ENCODE measurements at places on chromosomes 16 and 17.

DNA sequence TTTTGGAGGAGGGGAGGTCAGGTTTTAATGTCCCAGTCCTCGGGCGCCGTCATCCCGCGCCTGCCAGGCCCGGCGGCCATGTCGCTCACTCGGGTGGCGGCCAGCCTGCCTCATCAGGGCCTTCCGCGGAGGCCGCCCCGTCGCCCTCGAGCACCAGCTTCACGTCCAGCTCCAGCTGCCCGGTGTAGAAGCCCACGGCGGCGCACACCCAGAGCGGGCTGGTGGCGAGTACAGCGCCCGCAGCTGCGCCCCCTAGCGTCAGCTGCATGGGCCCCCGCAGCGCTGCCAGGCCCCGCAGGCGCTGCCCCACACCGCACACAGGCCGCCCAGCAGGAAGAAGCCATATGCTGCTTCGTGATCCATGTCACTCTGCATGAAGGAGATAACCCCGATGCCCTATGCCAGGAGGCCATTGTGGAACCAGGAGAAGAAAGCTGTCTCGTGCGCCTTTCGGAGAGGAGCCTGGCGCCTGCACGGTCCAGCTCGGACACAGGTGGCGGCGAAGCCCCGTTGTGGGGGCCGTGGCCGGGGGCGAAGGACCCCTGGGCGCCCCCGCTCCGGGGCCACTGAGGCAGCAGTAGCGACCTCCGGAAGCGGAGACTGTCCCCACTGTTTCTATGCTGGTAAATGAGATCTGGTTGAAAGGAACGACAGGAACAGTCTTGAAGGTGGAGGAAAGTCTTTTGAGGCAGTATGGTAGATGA lies 9.6 kb downstream of the AP2B1 start:
- DNase-seq, result peak; percentile 56

DNA sequence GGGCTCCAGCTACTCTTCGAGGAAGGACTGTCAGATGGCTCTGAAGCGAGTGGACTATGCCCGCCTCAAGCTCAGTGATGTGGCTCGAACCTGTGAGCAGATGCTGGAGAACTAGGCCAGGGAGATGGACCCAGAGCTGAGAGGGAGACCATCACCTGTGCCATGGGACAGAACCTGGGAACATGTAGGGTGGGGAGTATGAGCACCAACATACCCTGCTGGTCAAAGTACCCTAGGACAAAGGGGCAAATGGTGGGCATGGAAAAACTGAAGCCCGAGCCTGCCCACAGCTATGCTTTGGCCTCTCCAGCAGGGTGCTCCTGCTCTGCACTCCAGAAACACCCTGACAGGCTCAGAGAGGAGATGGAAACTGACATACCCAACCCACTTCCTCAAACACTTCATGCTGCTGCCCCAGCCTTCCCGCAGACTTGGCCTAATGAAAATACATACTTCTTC lies 1.9 kb downstream of the MED11 start:
- no peak for DNase-seq

DNA sequence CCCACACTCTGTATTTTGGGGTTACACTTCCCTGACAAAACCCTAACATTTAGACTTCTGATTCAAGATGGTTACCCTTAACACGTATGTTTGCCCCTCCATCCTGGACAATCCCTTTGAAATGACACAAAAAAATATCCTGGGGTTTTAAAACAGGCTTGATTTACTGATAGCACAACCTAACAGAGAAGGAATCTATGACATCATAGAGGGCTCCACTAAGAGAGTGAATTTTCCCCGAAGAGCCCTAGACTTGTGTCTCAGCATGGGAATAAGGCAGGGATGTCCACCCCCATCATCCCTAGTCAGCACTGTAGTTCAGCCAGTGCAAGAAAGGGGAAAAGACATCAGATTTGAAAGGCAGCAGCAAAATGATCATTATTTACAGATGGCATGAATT lies 15.8 kb upstream of the SRCIN1 start:
- no peak for DNase-seq

GRCh38 chr16:68468842-68469241 lies 20.5 kb upstream of the SMPD3 start:
- DNase-seq, result no peak

GRCh38 chr17:17957584-17957916 lies 14.7 kb downstream of the TOM1L2 start:
- no peak for DNase-seq

DNA sequence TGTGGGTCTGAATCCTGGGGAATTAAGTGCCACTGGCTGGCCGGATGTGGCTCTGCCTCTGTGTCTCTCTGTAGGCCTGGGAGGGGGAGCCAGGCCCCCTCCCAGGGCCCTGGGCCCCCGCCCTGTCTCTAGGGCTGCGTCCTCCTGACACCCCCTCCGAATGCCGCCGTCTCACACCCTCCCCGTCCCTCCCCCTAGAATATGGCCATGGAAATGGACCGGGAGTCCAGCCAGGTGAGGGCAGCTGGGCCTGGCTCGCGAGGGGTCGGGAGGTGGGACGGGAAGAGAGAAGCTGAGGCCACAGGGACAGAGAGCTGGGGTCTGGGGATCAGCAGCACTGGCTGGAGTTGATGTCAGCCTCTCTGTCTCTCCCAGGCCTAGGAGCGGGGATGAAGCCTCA lies 16.1 kb upstream of the PKMYT1 start:
- no peak for DNase-seq

- DNase-seq, result no peak
Measured at GRCh38 chr17:2814049-2814448, 17.8 kb downstream of the RAP1GAP2 start.

DNA sequence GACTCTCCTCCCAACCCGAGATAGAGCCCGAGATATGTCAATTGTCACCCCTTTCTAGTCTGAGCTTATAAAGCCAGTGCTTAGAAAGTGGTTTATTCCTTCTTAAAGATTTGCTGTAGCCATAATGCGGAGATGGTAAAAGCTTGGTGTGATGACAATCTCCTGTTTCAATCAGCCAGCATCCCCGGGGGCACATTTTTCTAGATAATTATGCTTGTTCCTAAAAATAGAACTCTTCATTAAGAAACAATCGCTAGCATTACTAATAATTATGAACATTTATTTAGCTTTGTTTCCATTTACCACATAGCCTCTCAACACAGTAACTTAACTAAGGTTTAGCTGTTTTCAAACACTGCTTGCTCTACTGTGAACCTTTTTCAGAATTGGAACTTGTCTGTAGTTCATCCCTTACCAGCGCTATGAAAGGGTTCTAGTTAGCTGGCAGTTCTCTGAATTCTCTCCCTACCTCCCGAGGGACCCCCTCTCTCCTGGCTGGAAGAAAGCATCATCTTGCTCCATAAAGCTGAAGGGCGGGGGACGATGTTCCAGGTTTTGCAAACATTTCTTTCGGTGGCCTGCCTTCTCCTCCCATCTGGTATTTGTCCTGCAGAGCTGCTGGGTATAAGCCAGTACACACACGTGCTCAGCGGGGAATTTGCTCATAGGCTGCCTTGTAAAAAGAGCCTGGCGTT lies 922 bp upstream of the MRPL58 start:
- DNase-seq, result peak; percentile 41

DNA sequence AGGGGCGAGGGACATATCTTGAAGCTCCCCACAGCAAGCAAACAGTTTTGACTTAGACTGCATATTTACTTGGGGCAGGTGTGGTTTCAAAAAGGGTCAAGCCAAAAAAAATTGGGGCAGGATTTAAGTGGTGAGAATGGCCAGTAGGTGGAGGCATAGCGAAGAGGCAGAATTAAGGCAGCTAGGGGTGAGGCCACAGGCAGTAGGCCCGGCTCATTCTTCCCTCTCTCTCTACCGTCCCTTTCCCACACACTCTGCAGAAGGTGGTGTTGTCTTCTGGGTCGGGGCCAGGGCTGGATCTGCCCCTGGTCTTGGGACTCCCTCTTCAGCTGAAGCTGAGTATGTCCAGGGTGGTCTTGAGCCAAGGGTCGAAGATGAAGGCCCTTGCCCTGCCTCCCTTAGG lies 2.6 kb downstream of the SHBG start:
- DNase-seq, result peak; percentile 70

- DNase-seq, result no peak
Measured at GRCh38 chr17:80126449-80126715, 20.5 kb downstream of the EIF4A3 start.

DNA sequence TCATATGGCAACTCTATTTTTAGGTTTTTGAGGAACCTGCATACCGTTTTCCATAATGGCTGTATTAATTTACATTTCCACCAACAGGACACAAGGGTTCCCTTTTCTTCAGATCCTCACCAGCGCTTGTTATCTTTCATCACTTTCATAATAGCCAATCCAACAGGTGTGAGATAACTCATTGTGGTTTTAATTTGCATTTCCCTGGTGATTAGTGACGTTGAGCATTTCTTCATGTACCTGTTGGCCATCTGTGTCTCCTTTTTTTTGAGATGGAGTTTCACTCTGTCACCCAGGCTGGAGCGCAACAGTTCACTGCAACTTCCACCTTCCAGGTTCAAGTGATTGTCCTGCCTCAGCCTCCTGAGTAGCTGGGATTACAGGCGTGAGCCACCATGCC lies 36.2 kb upstream of the ABCC3 start:
- DNase-seq, result no peak

DNA sequence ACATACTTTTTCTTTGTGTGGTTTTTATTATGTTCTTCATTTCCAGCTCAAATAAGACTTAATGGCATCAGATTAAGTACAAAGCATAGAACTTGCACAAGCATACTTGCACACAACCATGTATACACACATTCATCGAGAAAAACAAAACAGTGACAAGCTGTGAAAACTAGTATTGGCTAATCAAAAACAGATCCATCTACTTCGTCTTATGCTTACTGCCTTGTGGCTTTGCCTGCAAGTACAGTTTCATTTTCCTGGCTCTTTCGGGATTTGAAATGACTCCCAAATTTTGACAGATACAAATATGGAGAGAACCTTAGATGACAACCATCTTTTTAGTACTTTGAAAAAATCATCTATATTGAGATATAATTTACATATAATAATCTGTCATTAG lies 338.3 kb downstream of the BCAS3 start:
- DNase-seq, result no peak

DNA sequence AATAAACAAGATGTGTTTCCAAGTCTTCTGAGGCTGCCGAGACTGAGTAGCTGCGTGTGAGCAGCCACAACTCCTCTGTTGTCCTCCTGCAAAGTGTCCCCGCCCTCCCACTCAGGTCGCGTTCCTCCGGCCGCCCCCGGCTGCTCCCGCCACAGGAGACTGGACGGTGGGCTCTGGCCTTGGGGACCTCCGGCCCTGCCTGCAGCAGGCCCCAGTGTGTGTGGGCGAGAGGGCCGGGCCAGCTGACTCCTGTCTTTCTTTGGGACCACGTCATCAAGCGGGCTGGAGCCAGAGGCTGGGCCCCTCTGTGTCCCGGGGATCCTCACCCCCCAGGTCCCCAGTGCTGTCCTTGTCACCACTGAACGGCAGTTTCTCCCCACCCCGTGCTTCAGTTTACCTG lies 175.3 kb downstream of the NPIPB11 start:
- DNase-seq, result peak; percentile 7

GRCh38 chr16:86850670-86851069 lies 272.3 kb downstream of the FOXL1 start:
- DNase-seq, result no peak

DNA sequence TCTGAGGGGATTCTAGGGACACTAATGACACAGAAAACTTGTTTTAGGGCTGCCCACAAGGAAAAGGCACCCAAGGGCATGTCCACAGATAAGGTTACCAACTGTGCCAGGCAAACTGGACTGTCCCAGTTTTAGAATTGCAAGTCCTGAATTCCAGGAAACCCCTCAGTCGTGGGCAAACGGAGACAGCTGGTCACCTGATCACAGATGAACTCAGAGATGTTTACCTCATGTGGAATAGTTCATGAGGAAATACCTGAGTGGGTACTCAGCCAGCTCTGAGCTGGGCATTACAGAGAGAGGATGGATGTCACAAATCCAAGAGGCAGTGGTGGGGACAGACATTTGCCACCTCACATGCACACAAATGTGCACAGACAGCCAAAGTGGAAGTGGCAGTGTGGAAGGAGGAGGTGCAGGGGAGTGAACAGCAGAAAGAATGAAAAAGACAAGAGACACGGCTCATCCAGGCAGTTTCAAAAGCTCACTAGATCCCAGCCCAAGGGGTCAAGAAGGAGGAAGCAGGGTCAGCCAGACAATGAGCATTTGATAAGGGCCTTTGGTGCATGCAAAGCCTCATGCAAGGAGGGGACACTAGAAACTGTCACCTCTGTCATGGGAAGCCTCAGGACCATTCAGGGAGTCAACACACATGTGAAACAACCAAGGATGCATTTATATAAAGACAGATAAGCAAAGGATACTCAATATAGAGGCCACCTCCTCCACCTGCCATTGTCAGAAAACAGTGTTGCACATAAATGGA lies 24.8 kb downstream of the TTLL6 start:
- DNase-seq, result no peak

- DNase-seq, result no peak
Measured at GRCh38 chr17:49258394-49258793, 27.8 kb upstream of the PHOSPHO1 start.

DNA sequence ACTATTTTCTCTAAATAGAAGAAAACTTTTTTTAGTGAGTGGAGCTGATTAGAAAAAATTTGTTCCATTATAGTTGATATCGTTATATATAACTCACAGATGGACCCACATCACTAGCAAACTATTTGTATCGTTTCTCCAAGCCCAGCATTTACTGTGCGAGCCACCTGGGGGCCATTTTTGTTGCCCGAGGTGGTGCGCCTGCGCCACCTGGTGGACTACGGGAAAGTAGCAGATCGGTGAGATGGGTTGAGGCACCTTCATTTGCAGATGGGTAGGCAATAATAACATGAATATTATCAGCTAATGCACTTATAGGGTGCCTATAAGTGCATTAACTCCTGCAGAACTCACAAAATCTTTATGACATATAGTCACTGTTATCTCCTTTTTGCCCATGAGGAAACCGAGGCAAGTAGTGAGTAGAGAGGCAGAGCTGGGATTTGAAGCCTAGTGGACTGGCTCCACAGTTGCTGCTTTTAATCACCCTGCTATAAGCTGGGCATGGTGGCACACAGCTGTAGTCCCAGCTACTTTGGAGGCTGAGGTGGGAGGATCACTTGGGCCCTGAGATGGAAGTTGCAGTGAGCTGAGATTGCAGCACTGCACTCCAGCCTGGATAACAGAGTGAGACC lies 23.2 kb upstream of the NTN1 start:
- peak; percentile 76 for DNase-seq

DNA sequence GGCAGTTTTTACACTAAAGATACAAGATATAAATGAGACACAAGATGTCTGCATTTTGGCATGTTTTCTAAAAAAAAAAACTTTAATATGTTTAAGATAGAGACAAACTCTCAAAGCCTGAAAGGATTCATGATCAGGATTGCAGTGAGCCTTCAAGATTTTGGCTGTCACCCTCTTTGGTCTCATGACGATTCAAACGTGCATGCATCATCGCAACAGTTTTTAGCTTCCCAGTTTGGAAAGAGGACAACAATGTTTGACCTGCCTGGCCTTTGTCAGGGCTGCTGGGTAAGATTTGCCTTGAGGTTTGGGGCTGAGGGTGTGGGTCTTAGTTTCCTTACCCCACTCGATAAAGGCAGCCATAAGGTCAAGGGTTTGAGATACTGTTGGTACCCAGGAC lies 134.1 kb downstream of the RGS9 start:
- no peak for DNase-seq
